Activated T-cell treated with anti-CD3 and anti-CD28 coated beads, Interleukin-2, amount 50 U/mL, for 72 hours (primary cell): ENCODE measurements at places on chromosomes 12 and 14. TPM values are rescaled to one million over a fixed set of nuclear protein-coding genes. Genes with fewer than 3 reads are reported as not detected.

DNA sequence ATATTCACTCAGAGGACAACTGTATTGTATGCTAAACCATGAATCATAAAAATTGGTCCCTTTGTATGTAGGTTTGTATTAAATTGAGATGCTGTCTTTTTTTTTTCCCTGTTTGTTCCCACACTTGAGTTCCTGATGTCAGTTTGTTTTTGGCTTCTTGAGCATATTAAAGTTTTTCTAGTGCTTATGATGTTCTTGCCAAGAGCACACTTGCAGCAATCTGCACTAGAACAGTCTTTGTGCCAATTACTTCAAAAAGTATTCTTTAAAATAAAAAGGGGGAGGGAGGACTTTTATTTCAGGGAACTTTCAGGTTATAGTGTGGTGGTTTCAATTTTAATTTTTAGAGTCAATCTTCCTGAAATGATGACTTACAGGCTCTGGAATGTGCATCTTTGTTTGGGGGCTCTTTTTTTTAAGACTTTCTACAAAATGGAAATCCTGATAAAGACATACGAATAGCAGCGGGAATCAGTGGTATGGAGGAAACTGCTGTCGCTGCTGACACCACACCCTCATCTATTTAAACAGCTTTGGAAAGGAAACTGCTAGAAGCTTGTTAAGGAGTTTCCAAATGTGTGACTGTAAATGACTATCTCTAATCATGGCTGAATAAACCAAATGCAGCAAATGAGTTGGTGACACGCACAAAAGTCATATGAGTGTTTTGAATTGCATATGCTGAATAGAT, 188.6 kb downstream of the EGLN3 start:
- no peak for DNase-seq

GRCh38 chr14:37087520-37087919, 84.9 kb downstream of the SLC25A21 start:
- DNase-seq, result no peak

- DNase-seq, result no peak
Measured at GRCh38 chr12:123118497-123118896, 32.4 kb downstream of the PITPNM2 start.

- no peak for DNase-seq
Measured at GRCh38 chr14:94773061-94773648, 3.2 kb upstream of the GSC start.

DNA sequence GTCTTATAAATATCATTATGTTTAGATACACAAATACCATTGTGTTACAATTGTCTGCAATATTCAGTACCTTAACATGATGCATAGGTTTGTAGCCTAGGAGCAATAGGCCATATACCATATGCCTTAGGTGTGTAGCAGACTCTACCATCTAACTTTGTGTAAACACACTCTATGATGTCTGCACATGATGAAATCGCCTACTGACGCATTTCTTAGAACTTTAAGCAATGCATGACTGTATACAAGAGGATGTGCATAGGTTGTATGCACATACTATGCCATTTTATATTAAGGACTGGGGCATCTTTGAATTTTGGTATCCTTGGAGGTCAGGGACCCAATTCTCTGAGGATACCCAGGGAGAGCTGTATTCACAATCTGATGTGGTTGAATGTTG, 10.1 kb upstream of the BTG1 start:
- DNase-seq, result no peak

GRCh38 chr12:76462668-76463224, 96.8 kb downstream of the OSBPL8 start:
- no peak for DNase-seq

DNA sequence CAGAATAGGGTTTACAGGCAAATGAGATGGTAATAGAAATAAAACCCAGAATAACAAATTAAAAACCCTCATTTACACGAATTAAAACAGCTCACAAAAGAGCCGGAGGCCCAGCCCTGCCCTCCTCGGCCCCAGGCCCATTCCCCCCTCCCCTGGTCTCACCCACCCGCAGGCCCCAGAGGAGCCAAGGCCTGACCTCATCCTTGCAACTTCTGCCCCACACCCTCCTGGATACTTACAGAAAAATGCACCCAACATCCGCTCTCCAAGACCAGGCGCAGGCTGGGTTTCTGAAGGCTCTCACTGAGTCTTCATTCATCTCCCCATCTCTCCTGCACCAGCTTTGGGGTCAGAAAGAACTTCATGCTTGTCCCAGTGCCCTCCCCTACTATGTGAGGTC, 16.2 kb upstream of the VSX2 start:
- no peak for DNase-seq

- DNase-seq, result no peak
Measured at GRCh38 chr14:103697206-103697602, 18.0 kb downstream of the XRCC3 start.

GRCh38 chr12:79778802-79779448, 88.2 kb upstream of the PAWR start:
- no peak for DNase-seq

DNA sequence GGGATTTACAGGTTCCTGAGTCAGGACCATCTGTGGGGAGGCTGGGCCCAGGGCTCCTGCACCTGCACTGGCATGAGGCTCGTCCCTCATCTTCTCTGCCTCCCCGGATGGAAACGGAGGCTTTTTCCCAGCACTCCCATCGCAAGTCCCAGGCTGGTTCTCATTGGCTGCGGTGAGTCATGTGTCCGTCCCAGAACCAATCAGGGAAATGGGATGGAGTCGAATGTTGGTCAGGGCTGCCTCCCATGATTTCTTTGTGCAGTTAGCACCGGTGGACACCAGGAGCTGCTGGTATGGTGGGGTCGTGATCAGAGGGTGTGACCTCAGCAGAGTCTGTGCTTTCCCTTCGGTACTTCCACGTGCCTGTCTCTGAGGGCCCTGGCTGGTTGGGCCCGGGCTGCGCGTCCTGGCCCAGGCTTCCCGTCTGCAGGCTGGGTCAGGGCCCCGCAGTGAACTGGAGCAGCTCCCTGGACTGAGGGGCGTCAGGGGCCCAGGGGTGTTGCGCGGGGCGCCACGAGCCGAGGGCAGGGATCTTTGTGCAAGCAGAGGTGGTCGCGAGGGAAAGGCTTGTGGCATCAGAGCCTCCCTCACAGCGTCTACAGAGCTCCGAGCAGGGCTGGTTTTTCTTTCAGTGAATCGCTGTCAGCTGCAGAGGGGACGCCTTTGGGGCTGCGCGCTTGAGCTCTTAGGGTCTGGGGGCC, 168.1 kb downstream of the ADGRD1 start:
- DNase-seq, result no peak

GRCh38 chr12:109269428-109269827, 39.7 kb downstream of the FOXN4 start:
- no peak for DNase-seq

- DNase-seq, result no peak
Measured at GRCh38 chr12:132314516-132315233, 14.7 kb downstream of the GALNT9 start.

DNA sequence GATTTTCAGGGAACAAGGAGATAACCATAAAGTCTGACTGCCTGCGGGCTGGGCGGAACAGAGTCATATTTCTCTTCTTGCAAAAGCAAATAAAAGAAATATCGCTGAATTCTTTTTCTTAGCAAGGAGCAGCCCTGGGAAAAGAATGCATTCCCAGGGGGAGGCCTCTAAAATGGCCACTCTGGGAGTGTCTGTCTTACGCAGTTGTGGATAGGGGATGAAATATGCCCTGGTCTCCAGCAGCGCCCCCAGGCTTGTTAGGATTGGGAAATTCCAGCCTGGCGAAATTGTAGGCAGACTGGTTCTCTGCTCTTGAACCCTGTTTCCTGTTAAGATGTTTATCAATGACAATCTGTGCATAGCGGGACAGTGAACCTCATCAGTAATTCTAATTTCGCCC, 40.5 kb downstream of the PCNX1 start:
- no peak for DNase-seq

KNTC1 gene
- 154 TPM for total RNA-seq

KRT79 gene
- total RNA-seq, result 0.19 TPM

LRRK2 gene
- total RNA-seq, result not detected

ARHGAP9 gene
- 119 TPM for total RNA-seq

KSR2 gene
- 0.21 TPM for total RNA-seq

LMNTD1 gene
- total RNA-seq, result not detected

CPNE6 gene
- 0.14 TPM for total RNA-seq

PTPN21 gene
- 0.95 TPM for total RNA-seq

ADCY6 gene
- total RNA-seq, result 0.79 TPM
